ENCODE measurements at places on chromosomes 11 and 22.
A peak's percentile ranks its signal among the peaks of the same experiment; 100 is the strongest.

GRCh38 chr11:36088266-36088972, 144.6 kb downstream of the LDLRAD3 start:
- DNase-seq = no peak

- DNase-seq = no peak
Observed at GRCh38 chr11:68509066-68509465, 48.5 kb downstream of the PPP6R3 start.

DNA sequence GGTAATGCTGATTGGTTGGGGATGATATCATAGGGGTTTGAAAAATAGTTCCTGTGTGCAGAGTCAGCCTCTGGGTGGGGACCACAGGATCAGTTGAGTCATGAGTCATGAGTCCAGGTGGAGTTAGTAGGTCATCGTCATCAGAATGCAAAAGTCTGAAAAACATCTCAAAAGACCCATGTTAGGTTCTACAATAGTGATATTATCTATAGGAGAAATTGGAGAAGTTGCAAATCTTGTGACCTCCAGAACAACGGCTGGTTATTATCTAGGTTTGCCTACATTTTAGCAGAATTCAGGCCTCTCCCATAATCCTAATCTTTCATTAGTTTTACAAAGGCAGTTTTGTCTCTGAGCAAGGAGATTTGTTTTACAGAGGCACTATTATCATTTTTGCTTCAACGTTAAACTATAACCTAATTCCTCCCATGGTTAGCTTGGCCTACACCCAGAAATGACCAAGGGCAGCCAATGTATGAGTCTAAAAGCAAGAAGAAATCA, 38.9 kb downstream of the MS4A2 start:
- no peak for DNase-seq

DNA sequence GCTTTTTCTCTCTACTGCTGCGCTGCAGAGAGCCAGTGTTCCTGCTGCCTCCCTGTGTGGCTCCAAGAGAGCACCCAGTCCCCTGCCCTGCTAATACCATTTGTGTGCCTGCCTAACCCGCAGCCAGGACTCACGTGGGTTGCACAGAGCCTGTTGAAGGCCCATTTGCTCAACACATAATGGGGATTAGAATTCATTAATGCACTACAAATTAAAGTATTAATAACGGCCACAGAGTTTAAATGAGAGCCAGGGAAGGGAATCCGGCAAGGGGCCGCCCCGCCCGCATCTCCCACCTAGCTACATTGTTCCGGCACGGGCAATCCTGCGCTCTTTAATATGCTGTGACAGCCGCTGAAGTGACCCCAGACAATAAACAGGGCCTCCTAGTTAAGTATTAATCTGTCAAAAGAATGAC, 211.3 kb downstream of the NXPE2 start:
- DNase-seq = peak; percentile 60

GRCh38 chr22:30838111-30838510, 130.5 kb downstream of the MORC2 start:
- DNase-seq = no peak

- DNase-seq = no peak
Observed at GRCh38 chr22:36579441-36579840, 50.5 kb upstream of the EIF3D start.

DNA sequence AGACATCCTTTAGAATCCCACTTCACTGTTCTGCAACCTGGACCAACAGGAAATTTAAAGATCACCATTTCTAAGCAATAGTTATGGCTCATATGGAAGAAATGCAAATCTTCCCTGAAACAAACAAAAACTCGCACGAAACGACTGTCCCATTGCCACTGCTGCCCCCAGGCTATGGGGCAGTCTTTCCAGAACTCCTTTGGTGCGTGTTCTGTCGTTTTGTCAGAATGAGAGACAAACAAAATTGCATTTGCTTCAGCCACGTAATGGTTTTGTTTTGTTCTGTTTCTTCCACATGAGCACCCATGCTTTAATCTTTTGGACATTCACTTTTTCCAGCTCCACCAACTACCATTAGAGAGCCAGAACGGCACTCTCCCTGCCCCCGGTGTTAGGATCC, 10.8 kb upstream of the FBLN1 start:
- DNase-seq = no peak

- no peak for DNase-seq
Observed at GRCh38 chr11:86978247-86978646, 23.1 kb upstream of the FZD4 start.

DNA sequence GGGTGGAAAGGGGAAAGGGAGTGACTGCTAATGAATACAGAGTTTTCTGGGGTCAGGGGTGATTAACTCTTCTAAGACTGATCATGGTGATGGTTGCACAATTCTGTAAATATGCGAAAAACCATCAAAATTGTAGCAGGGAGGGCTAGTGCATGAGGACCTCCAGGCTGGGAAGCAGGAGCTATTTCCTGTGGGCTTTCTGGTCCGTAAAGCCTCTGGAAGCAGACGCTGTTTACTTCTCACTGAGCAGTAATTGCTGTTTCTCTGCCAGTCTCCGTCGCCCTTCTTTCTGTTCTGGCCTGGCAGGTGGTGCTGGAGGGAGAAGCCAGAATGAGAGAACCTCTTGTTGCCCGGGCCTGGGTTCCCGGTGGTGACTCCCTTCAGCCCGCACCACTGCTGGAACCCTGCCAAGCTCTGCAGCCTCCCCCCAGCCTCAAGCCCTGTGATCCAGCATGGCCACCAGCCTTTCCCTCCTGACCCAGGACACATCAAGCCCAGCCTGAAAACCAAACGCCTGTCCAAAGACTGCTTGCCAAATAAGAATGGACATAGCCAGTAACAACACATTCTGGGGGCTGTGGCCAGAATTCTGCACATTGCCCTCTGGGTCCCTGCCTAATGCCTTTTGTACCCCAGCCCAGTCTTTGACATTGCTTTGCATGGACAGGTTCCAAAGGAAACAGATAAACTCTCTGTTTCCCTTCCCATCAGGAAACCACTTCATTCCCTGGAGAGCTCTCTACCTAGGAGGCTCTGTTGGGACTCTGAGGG, 201.0 kb upstream of the NAV2 start:
- no peak for DNase-seq

DNA sequence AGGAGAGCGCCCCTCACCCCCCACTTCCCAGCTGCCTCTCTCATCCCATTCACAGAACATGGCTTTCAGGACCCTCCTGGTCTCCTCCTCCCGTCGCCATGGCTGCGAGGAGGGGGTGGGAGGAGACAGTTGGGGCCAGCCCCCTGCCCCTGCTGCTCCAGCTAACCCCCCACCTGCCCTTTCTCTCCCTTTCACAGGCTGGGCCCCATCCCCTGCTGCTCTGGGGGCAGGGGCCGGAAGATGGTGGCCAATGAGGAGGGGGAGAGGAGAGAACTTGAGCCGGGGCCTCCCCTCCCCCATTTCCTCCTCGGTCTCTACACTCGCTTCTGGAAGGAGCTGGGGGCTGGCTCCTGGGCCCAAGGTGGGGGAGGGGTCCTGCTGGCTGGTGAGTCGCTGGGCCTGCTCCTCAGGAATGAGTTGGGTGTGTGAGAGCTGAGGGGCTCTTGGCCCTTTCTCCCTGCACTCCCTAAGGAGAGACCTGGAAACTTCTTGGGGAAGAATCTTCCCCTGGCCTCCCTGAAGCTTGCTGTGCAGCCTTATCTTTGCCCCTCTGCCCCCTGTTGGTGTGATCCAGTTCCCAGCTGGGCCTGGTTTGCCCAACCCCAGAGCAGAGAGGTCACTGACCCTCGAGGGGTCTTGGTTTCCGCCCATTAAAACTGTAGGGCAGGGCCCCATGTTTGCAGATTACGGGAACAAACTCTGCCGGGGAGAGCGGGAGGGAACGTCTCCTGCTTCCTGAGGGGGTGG, 10.2 kb downstream of the YPEL4 start:
- DNase-seq = peak; percentile 98

GRCh38 chr22:28299753-28300152, 379.9 kb downstream of the TTC28 start:
- DNase-seq = no peak

GRCh38 chr22:32896891-32897290, 95.4 kb downstream of the TIMP3 start:
- no peak for DNase-seq

GRCh38 chr22:23580576-23581259, 628 bp upstream of the IGLL1 start:
- DNase-seq = no peak

DNA sequence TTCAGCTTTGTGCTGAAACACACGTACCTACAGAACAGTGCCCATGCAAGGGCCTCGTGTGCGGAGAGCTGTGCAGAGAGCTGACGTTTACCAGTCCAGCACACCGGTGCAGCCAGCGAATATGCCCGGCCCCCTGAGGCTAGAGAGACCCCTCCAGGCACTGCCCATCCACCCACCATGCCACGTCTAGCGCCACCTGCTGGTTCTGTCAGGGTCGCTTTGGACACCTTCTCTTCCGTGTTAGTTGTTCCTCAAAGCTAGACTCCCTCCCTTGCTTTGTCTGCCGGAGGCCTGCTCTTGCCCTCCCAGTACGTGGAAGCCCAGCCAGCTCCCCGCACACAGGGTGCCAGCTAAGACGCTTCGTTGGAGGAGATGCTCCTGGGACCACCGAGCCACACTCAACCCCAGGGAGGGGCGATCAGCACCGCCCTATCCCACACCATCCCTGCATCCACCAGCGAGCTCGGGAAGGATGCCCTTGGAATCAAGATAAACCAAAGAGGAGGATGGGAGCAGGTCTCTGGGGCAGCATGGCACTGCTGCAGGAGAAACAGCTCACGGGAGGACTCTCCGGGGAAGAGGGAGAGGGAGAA, 43.4 kb downstream of the CPT1A start:
- DNase-seq = peak; percentile 80

Measured in ecto neural progenitor cell (in vitro differentiated cells).